ENCODE measurements at places on chromosomes 13 and 19.

- DNase-seq: peak; percentile 61
Measured at GRCh38 chr19:10740798-10741197, 22.9 kb downstream of the DNM2 start.

DNA sequence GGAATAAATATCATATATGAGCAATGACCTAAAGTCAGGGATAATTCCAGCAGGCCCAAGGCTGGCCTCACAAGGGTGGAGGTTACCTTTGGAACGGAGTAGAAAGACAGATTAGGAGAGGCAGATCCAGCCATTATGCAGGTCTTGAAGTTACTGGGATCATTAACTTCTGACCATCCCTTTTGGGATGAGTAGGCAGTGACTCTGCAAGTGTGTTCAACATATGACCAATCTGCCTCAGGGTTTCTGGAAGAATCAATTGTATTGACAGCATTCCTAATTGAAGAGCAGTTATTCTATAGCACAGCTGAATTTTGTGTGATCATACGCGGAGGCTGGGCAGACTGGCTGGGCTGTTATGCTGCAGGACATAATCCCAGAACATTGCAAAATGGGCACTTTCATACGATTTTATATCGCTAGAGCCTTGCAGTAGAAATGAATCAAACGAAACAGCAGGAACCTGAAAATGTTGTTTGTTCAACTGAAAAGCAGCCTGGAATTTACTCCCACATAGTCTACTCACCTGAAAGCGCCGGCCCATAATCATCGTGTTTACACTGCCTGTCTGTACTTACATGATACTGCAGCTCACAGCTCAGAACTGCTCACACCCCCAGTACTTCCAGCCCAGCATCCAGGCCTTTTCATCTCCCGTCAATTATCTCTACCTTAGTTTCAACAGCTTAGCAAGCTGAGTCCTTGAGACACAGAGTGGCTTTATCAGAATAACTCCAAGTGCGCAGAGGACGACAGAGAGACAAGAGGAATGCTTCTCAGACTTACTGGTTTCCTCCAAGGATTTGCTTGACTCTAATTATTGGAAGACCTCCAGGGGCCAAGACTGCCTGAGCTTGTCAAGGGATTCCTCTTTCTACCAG is 556.1 kb downstream of the EFNB2 start:
- DNase-seq: peak; percentile 73

GRCh38 chr13:98930151-98930591 is 47.7 kb downstream of the DOCK9 start:
- no peak for DNase-seq

DNA sequence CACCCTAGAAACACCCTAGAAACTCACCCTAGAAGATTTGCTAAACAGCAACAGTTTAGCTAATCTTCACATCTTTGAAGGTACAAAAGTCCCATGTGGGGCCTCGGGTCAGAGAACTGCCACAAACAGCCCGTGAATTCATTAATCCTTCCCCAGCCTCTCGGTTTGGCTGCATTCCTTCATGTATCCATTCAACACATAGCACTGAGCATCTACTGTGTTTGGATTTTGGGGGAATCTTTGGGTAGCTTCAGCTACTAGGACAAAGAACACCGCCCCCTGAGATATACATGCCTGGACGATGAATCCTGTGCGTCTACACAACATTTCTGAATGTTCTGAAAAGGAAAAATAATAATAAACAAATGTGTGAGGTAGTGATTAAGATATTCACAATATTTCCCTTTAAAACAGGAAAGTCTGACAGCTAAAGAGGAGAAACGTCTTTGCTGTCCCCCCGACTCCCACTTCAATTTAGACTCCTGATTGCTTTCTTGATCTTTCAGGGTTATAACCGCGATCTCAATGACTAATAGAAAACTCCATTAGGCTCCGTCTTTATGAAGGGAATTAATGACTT is 63.5 kb downstream of the ALOX5AP start:
- DNase-seq: no peak

GRCh38 chr13:91400063-91400399 is 1.6 kb downstream of the GPC5 start:
- DNase-seq: no peak

GRCh38 chr13:68124437-68125086 is 894.4 kb upstream of the PCDH9 start:
- no peak for DNase-seq

- no peak for DNase-seq
Measured at GRCh38 chr13:66501181-66501580, 729.0 kb downstream of the PCDH9 start.

DNA sequence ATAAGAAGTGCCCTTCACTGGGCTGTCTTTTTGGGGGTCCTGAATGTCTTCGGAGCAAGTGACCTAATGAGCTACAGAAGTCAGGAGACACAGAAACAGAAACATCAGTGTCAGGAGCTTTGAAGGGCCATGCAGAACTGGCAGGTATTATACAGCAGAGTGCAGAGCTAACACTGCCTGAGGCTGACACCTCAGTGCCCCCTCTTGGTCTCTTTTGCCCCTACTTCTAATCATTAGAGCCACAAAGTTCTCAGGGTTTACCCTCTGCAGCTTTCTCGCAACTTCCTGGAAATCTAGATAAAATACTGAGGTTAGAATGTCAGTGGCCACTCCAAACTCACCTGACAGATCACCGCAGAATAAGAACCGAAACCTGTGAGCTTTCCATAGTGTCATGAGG is 172.7 kb downstream of the B3GLCT start:
- no peak for DNase-seq

GRCh38 chr19:49200238-49200862 is 42.8 kb downstream of the TRPM4 start:
- peak; percentile 33 for DNase-seq

DNA sequence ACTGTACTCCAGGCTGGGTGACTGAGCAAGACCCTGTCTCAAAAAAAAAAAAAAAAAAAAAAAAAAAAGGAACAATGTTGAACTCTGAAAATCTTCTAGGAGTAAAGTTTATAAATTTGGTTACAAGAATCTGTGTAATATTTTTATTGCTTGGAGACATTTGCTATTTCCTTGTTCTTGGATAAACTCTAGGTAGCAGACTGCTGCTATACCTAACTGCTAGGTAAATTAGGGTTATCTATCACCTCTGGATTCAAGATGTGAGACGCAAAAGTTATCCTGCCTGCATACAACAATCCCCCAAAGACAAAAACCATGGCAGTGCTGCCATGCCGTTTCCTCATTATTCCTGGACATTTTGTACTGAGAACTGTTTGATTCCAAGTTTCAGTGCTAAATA is 33.7 kb downstream of the UBL3 start:
- no peak for DNase-seq

GRCh38 chr19:53246498-53246897 is 8.2 kb downstream of the ZNF677 start:
- no peak for DNase-seq

GRCh38 chr13:41231786-41232185 is 31.6 kb downstream of the MTRF1 start:
- DNase-seq: peak; percentile 75

DNA sequence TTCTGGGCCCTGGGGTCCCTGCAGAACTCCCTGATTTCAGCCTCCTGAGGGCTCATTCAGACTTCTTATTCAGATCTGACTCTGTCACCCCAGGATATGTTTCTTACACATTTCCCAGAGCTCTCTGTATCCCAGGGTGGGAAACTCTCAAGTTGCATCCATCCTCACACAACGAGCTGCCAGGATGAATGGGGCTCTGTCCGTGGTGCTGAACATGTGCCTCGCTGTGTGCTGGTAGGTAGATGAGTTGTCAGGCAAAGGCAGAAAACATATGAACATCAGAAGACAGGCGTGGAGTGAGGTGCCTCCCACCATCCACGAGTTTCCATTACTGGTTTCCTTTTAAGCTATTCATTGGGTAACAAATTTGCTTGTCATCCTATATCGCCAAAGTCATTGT is 11.4 kb upstream of the IGFL1 start:
- peak; percentile 72 for DNase-seq

DNA sequence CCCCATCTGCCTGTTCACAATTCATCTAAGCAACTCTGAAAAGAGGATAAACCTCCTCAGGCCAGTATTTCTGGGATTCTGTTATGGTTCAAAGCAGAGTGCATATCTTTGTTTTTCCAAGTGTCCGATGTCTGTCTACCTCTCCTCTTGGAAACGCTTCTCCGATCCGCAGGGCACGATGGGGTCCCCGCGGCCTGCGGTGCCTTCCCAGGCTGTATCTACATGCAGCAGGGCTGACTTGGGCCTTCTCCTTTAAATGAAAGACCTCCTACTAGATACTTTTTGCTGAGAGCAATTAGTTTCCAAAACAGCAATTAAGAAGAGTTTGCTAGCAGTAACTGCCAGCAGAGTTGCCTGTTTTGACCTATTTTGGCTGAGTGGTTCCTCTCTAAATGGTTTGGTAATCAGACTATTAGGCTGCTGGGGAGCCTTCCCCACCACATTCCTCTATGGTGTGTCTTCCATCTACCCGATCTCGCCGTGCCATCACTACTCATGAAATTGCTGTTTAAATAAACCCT is 23.5 kb downstream of the COL4A2 start:
- no peak for DNase-seq

DNA sequence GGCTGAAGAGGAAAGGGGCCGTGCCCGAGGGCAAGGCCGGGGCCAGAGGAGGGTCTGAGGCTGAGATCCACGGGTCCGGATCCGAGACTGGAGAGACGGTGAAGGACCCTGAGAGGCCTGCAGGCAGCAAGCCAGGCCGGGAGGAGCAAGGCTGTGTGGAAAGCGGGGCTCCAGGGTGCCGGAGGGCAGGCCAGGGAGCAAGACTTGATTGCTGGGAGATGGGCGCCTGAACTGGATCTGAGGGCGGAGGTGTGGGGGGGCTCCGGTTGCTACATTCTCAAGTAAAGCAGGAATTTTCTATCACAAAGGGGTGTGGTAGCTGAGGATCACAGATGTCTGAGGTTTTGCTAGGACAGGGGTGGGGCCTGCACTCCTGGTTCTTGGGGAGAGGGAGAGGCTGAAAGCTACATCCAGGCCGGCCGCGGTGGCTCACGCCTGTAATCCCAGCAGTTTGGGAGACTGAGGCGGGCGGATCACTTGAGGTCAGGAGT is 3.8 kb downstream of the MAMSTR start:
- DNase-seq: no peak

GRCh38 chr13:37241786-37242185 is 136.3 kb upstream of the CSNK1A1L start:
- no peak for DNase-seq

- no peak for DNase-seq
Measured at GRCh38 chr13:108741930-108742329, 112.5 kb downstream of the MYO16 start.

- no peak for DNase-seq
Measured at GRCh38 chr19:33283589-33283988, 18.7 kb downstream of the CEBPA start.

GRCh38 chr13:112133499-112134390 is 66.8 kb downstream of the SOX1 start:
- no peak for DNase-seq

DNA sequence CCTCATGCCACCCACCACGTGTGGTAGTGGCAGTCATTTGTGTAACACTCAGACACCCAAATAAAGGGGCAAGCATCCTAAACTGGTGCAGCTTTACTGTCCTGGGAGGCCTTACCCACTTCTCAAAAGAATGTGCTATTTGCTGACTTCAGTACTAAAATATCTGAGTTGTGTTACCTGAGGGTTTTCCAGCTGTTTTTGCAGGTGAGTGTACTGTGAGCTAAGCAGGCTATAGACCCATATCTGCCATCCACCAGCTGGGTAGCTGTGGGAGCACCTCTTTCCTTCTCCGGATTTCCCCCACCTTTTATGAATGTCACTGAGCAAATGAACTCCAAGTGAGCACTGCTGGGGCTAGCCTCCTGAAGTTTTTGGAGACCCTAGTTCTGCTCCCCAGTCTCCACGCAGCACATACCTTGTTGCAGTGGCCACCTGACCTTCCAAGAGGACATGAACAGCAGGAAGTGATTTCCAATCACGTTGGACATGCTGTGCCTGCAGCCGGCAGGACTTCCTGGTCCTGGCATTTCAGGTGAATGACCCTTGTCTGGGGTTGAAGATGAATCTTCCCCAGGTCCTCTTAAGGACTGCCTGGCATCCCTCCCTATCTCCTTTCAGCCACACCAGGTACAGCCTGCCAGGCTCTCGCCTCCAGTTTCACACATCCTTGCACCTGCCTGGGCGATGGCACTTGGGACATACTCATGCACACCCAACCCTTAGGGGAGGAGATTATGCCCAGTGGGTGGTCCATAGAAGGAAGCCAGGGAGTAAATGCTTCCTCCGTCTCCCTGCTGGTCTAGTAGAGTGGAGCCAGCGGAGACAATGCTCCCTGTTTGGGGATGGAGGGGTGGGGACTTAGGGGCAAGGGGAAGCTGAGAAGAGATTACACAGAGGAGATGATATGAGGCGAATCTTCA is 109.5 kb upstream of the SPATA13 start:
- DNase-seq: peak; percentile 39

DNA sequence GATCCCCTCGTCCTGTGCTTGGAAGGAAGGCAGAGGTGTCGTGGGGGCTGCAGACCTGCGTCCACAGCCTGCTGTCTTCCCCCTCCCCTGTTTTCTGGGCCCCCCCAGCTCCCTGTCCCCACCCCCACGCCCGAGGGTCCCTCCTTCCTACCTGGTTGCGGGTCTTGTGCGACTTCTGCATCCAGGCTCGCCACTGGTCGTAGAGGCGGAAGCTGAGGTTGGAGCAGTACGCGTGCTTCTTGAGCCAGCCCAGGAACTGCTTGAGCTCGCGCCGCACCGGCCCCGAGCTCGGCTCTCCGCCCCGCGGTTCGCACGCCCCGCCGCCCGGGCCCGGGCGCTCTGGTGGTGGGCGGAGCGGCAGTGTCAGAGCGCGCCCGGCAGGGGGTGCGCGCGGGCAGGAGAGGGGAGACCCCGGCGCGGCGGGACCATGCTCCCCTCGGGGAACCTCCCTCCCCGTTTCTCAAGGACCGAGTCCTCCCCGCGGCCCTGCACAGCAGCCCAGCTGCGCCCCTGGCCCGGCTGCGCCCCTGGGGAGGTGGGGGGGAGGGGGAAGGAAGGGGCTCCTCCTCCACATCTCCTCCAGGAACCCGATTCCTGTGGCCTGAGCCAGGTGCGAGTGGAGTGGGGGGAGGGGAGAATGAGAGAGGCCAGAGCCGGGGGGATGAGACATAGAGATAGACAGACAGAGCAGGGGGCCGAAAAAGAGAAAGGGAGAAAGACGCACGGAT is 5.7 kb downstream of the REX1BD start:
- peak; percentile 70 for DNase-seq

DNA sequence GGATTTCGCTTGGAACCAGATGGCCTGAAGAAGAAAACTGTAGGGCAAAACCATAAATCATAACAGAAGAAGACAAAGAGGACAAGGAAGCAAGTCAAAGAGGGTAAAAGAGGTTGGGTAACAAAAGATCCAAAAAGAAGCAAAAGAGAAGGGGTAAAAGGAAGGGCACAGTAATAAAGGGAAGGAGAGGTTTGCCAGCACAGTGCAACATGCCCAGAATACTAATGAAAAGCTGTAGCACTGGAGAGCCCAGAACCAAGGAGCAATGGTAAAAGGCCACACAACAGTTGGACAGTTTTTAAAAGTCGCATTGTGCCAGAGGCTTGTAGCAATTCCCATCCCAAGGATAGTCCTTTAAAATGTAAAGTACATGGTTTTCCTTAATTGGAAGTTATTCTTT is 506.6 kb downstream of the PCDH9 start:
- DNase-seq: no peak

- no peak for DNase-seq
Measured at GRCh38 chr19:13797870-13798269, 2.6 kb downstream of the ZSWIM4 start.

GRCh38 chr13:48892688-48893075 is 83.0 kb upstream of the FNDC3A start:
- DNase-seq: no peak

All from HT-29 (cell line).